Stimulated activated CD4-positive, alpha-beta T cell treated with anti-CD3 and anti-CD28 coated beads, Interleukin-1b, Interleukin-23, amount 100 ng/mL, for 24 hours (primary cell): ENCODE measurements at places on chromosomes 5 and 9.

GRCh38 chr5:93150311-93151012 lies 430.6 kb downstream of the NR2F1-AS1 start:
- no peak for DNase-seq

GRCh38 chr5:175873088-175873454 lies 1.7 kb downstream of the CPLX2 start:
- DNase-seq: no peak

- DNase-seq: no peak
Observed at GRCh38 chr5:115589043-115589442, 13.2 kb downstream of the TICAM2 start.

DNA sequence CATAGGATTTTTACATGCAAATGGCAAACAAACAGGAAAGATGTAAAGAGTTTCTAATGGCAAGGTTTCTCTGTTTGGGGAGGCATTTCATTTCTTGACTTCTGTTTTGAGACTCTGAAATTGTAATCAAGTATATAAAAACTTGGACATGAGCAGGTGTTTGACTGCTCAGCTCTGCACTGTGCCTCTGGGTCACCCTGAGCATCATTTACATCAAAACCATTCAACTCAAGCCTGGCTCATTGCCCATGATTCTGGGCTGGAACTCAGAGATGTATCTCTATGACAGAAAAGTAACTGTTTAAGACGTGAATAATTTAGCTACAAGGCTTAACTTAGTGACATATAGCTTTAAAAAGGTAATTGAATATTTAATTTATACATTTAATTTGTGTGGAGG lies 1402.4 kb upstream of the NUDT12 start:
- no peak for DNase-seq

- no peak for DNase-seq
Observed at GRCh38 chr5:76789991-76790581, 28.7 kb upstream of the F2RL1 start.

DNA sequence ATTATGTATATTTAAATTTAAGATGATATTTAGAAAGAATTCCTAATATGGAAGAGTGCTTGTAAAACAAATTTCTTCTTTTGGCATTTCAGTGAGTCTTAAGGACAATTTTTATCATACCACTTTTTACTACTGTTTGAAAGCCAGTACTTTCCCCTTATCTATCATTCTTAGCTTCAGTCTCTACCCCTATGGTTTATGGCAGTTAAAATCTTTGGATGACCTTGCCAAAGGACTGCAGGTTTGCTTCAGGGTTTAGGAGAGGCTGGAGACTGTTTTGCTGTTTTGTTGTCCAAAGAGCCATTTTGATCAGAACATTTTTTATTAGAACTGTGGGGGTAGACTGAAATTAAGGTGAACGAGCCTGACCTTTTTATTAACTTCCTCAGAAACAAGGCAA lies 30.8 kb downstream of the SLC38A9 start:
- DNase-seq: no peak

GRCh38 chr5:59126708-59127573 lies 544.1 kb downstream of the RAB3C start:
- no peak for DNase-seq

- no peak for DNase-seq
Observed at GRCh38 chr5:111401906-111402305, 110.4 kb downstream of the STARD4 start.

DNA sequence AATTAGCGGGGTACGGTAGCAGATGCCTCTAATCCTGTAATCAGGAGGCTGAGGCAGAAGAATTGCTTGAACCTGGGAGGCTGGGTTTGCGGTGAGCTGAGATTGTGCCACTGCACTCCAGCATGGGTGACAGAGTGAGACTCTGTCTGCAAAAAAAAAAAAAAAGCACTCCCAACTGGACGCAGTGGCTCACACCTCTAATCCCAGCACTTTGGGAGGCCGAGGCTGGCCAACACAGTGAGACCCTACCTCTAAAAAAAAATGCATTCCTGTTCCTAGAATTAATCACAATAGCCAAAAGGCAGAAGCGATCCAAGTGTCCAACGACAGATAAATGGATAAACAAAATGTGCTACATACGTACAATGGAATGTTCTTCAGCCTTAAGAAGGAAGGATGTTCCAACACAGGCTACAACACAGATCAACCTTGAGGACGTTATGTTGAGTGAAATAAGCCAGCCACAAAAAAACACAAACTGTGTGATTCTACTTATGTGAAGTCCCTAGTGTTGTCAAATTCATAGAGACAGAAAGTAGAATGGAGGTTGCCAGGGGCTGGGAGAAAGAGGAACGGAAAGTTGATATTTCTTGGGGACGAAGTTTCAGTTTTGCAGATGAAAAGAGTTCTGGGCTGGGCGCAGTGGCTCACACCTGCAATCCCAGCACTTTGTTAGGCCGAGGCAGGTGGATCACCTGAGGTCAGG lies 13.8 kb downstream of the FAM78A start:
- no peak for DNase-seq

- DNase-seq: no peak
Observed at GRCh38 chr5:17951392-17952169, 317.3 kb downstream of the TAF11L14 start.

DNA sequence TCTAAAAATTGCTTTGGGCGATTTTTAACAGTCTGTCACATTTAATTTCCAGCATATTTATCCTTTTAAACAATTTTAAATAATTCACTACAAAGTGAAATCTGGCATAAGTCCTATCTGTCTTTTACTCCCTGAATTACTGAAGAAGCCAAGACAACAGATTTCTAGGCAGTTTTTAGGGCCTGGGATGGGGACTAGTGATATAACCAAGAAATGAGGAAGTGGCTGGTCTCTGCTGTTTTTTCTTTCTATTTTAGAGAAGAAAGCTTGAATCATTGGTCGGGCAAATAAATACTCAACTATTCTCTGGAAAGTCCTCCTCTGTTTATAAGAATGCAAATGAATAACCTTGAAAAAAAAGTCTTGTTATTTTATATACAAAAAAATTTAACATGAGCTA lies 79.7 kb upstream of the SSBP2 start:
- no peak for DNase-seq

- DNase-seq: no peak
Observed at GRCh38 chr5:1288439-1289335, 6.2 kb downstream of the TERT start.

- no peak for DNase-seq
Observed at GRCh38 chr5:160047423-160047822, 38.5 kb downstream of the TTC1 start.

- DNase-seq: no peak
Observed at GRCh38 chr5:980001-980588, 28.5 kb upstream of the NKD2 start.

DNA sequence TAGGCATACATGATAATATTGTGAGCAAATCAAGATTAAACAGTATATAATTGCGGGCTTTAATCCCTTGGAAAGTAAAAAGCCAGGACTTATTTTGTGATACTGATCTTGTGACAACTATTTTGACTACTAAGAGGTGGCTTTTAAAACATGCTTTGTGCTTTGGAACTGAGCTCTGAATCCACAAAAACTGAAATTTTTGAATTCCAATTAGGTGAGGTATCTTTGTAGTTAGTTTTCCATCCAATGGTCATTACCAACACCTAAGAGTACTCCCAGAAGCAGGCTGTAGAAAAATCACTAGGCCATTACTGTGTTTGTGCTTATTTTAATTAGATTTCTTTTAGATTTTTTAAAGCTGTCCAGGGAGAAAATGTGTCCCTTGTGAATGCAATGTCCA lies 559.5 kb upstream of the WWC1 start:
- DNase-seq: no peak

- no peak for DNase-seq
Observed at GRCh38 chr9:127036437-127036836, 86.0 kb downstream of the ANGPTL2 start.

DNA sequence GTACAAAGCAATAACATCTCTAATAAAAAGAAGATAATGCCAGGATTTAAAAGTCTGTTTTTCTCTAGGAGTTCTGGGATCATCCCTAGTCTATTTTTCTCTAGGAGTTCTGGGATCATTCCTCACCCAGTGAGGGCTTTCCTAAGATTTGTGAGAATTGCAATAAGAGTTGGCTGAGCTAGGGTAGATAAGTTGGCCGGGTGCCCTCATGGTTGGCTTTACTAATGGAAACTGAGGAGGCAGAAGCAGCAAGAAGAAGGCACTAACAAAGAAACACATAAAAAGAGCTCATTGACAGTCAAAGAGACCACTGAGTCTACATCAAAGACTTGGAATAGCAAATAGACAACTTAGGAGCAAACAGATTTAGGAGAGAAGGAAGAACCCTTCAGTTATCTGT lies 4.2 kb downstream of the SLC1A3 start:
- no peak for DNase-seq

DNA sequence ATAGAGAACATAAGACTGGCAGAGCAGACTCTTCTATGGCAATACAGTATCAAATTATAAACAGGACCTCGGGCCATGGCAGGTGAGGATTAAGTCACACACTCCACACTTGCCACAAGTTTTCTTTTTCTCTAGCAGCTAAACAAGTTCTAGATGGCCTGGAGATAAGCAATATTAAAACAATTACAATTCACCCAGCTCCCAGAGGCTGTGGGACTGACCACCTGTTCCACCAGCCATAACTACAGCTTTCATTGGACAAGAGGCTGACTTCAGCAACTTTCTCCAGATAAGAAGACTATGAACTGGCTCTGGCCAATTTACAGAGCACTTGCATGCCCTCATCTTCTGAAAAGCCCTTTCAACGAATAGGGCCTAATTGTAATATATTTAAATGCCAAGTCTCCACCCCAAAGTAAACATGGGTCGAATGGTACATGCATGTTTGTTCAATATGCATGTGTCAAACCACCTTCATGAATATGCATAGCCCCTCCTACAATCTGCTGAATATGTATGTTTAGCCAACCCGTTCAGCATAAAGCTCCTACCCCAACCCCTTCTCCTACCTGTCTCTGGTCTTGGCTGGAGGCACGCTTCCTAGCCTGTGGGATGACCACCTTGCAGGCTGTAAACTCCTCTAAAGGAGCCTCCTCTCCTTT lies 6.1 kb upstream of the CFAP157 start:
- no peak for DNase-seq

GRCh38 chr5:157520911-157521703 lies 54.5 kb downstream of the ADAM19 start:
- no peak for DNase-seq

DNA sequence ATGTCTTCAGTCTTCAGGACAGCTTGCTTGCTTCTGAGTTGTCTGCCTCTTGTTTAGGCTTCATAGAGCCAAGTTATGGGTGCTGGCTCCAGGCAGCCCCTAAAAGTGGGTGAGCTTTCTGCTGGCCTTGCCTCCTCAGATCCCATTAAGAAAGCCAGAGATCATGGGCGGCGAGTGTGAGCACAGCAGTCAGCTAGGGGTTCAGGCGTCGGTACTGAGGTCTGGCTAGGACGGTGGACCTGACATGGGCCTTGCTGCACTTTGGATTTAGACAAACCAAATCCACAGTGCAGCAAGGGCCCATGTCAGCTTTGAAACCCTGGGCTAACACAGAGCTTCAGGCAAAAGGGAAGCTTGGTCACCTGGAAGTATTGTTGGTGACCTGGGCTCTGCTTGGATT lies 17.6 kb downstream of the PSAT1 start:
- DNase-seq: no peak

DNA sequence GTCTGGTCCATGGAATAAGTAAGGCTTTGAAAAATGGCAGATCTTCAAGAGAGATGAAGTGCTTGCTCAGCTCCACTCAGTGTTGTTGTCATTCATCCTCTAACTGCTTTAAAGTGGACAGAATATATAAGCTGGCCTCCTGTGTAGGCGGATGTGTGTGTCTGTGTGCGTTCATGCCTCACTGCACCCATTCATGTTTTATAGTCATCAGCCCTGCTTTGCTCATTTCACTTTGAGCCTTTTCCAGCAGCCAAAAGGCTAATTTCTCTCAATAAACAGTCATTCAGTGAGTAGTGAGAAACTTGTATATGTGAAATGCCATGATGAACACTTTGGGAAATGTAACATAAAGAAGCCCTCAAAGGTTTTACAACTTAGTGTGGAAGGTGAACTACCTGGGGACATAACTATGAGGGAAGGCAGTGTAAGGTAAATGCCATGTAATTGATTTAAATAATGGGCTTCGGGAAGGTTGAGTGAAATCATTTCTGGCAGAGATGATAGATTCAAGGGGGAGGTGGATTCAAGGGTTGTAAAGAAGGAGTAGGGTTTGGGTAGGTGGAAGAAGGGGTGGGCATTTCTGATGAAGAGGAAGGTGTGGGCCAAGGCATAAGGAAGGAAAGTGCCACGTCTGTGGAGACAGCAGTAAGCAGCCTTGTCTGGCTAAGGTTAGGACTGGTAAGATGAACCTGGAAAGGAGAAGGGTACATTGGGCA lies 15.7 kb downstream of the TTC23L start:
- DNase-seq: no peak
